GM23248 (cell line): ENCODE measurements at places on chromosomes 12 and 14. TPM values are rescaled to one million over a fixed set of nuclear protein-coding genes. Genes with fewer than 3 reads are reported as not detected.

- H3K27ac ChIP-seq: no peak overlapping the region
- no peaks in the 10 kb centered on the region for H3K36me3 ChIP-seq
- H3K4me3 ChIP-seq: 0 out of 2 replicates have a peak overlapping the region, but pooled peaks have one; percentile 7
- no peaks in the 10 kb centered on the region for H3K4me1 ChIP-seq
Measured at GRCh38 chr12:49954863-49955830, 4.6 kb downstream of the AQP2 start.

DNA sequence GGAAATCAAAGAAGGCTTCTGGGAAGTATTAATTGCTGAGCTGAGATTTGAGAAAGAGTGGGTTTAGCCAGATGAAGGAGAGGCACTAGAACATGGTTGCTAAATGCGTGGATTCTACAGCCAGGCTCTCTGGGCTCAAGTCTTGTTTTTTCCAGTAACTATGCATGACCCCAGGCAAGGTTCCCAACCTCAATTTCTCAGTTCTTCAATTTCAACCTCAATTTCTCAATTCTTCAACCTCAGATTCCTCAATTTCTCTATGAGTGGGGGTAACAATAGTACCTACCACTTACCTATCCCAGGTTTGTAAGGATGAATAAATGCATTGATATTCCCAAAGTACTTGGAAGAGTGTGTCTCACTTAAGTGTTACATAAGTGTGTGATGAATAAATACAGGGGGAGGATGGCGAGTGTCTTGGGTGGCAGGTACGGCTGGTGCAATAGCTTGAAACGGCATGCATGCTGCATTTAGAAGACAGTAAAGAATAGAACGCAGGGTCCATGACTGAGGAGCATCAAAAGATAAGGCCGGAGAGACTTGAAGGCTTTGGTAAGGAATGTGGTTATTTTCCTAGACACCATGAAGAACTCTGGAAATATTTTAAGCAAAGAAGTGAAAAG lies 149.1 kb upstream of the ATP2B1 start:
- peaks cover 48% of the 10 kb centered on the region for H3K27me3 ChIP-seq
- H3K36me3 ChIP-seq: no peaks in the 10 kb centered on the region
- H3K4me1 ChIP-seq: no peaks in the 10 kb centered on the region
- H3K4me3 ChIP-seq: no peak overlapping the region
- no peak overlapping the region for H3K27ac ChIP-seq
- DNase-seq: no peak

Gene ZBTB25
- polyA plus RNA-seq: 8.0 and 12.5 TPM in 2 replicates

GRCh38 chr12:4717806-4718205 lies 2.4 kb upstream of the GALNT8 start:
- no peak overlapping the region for H3K27ac ChIP-seq
- no peaks in the 10 kb centered on the region for H3K4me1 ChIP-seq
- H3K36me3 ChIP-seq: no peaks in the 10 kb centered on the region
- H3K4me3 ChIP-seq: no peak overlapping the region

DNA sequence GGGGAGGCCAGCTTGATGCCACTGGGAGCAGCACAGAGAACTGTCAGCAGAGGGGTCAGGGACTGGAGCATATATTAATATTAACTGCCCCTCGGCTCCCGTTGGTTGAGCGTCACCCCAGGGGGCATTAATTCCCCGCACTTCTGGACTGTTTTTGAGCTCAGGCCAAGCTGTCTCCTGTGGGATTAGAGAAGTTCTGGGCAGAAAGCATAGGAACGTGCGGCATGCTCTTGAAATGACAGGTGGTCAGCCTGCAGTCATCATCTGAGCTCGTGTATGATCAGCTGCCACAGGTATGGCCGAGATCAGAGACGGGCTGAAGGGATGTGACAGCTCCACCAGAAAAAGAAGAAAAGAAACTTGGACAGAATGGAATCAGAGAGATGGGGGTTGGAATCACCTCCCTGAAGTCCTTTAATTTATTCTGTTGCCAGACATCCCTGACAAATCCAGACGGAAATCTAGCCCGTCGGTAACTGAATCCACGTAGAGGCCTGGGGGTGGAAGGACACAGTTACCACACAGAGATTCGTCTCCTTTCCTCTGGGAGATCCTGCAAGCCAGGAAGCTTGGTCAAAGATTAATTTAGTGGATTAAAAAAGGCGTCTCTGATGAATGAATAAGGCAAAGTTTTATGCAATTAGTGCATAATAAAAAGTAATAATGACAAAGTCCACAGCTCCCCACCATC lies 23.6 kb downstream of the NR1H4 start:
- no peaks in the 10 kb centered on the region for H3K4me1 ChIP-seq
- no peak for DNase-seq
- no peak overlapping the region for H3K27ac ChIP-seq
- no peaks in the 10 kb centered on the region for H3K36me3 ChIP-seq
- no peak overlapping the region for H3K4me3 ChIP-seq
- no peaks in the 10 kb centered on the region for H3K27me3 ChIP-seq

GRCh38 chr12:74424778-74425177 lies 112.9 kb upstream of the ATXN7L3B start:
- H3K4me1 ChIP-seq: no peaks in the 10 kb centered on the region
- DNase-seq: no peak
- H3K36me3 ChIP-seq: no peaks in the 10 kb centered on the region
- no peaks in the 10 kb centered on the region for H3K27me3 ChIP-seq

- 0 out of 2 replicates have a peak, but pooled peaks cover 6% of the 10 kb centered on the region for H3K27me3 ChIP-seq
- no peak overlapping the region for H3K27ac ChIP-seq
- H3K4me1 ChIP-seq: peaks cover 7% of the 10 kb centered on the region
- no peak overlapping the region for H3K4me3 ChIP-seq
Measured at GRCh38 chr14:57352396-57353170, 37.8 kb upstream of the NAA30 start.

DNA sequence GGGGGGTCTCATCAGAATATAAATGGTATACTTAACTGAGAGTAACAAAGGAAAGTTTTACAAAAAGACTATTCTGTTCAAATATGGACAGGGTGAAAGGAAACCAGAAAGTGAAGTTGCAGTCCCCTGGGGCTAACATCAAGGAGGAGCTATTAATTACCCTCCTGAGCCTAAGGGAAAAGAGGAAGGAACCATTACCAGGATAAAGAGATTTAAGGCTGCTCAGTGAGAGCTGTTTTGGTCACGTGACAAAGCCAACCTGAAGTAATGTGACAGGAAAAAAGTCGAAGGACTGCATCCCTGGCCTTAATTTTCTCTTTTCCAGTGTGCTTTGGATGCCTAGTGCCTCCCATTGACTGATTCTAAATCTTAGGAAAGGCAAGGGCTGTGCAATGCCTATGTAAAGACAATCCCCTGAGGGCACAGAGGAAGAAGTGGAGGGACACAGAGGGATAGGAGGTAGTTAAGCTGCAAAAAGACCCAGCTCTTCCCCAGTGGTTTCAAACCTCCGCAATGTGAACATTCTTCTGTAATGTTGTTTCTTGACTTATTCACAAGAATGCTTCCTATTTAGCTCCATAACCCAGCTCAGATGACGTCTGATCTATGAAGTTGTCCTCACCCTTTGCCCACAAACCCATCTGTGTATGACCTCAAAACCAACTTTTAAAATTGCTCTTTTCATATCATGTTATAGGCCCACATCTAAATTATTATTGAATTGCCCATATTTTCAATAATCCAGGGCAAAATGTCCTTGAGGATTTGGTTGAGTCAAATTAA lies 187.7 kb upstream of the DCN start:
- H3K4me1 ChIP-seq: no peaks in the 10 kb centered on the region
- no peak overlapping the region for H3K4me3 ChIP-seq
- no peak overlapping the region for H3K27ac ChIP-seq
- no peak for DNase-seq

DNA sequence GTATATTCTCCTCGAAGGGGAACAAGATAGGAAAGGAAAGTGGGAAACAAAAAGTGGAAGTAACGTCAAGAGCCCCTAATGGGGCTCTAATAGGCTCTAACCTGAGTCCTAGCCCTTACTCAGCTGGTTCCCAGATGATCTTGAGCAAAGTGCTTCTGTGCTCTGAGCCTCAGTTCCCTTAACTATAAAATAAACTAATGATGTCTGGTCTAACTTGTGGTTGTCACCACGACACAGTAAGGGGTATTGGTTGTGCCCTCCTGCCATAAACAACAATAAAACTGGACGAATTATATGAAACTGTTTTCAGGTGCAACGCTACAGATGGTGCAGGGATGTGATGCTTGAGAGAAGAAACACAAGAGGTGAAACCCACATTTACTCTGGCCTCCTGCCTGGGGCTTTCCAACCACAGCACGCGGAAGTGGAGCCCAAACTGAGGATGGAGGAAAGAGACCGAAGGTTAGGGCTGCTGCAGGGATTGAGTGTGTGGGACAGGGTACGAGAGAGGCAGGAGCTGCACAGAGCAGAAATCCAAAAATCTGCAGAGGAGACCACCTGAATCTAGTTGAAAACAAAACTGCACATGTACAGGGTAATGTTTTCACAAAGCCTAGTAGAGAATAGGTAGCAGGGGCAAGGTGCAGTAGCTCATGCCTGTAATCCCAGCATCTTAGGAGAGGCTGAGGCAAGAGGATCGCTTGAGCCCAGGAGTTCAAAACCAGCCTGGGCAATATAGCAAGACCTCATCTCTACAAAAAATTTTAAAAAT lies 45.6 kb upstream of the BCL2L14 start:
- H3K36me3 ChIP-seq: no peaks in the 10 kb centered on the region
- H3K27me3 ChIP-seq: peaks cover 8% of the 10 kb centered on the region; the same call in 1 of the 2 replicates
- no peak for DNase-seq
- H3K4me1 ChIP-seq: no peaks in the 10 kb centered on the region
- H3K4me3 ChIP-seq: no peak overlapping the region

Gene TRIAP1
- 68.6 and 70.3 TPM in 2 replicates for polyA plus RNA-seq

- H3K27me3 ChIP-seq: no peaks in the 10 kb centered on the region
- no peak overlapping the region for H3K27ac ChIP-seq
- no peak overlapping the region for H3K4me3 ChIP-seq
- H3K4me1 ChIP-seq: no peaks in the 10 kb centered on the region
Measured at GRCh38 chr14:68322940-68323620, 469.8 kb downstream of the ZFP36L1 start.
